ENCODE measurements at places on chromosomes 11 and 22. TPM values are rescaled to one million over a fixed set of nuclear protein-coding genes. Genes with fewer than 3 reads are reported as not detected.

RASGRP2 gene
- total RNA-seq = 123 TPM

KRTAP5-10 gene
- total RNA-seq = not detected

CTSD gene
- total RNA-seq = 133 TPM

PDGFD gene
- total RNA-seq = 0.12 TPM

C11orf65 gene
- total RNA-seq = 0.61 TPM

EMID1 gene
- total RNA-seq = not detected

RFPL2 gene
- total RNA-seq = 0.16 TPM

FOSL1 gene
- 6.0 TPM for total RNA-seq

DLG2 gene
- total RNA-seq = 1.4 TPM
